Cardiac atrium fibroblast (primary cell): ENCODE measurements at places on chromosomes 2 and 18. TPM values are rescaled to one million over a fixed set of nuclear protein-coding genes. Genes with fewer than 3 reads are reported as not detected.

The AGXT gene
- total RNA-seq: not detected in 2 replicates

The C18orf54 gene
- 1.3 and 1.6 TPM in 2 replicates for total RNA-seq

The KCNG2 gene
- 2.3 and 9.7 TPM in 2 replicates for total RNA-seq

The SERPINB11 gene
- not detected in 2 replicates for total RNA-seq

The HAUS1 gene
- total RNA-seq: 23.6 and 40.3 TPM in 2 replicates

The SERPINB13 gene
- total RNA-seq: not detected in 2 replicates

The VAMP5 gene
- 30.6 and 43.5 TPM in 2 replicates for total RNA-seq

The ACMSD gene
- total RNA-seq: not detected in 2 replicates

The ITGB1BP1 gene
- 58.3 and 69.7 TPM in 2 replicates for total RNA-seq

The KLHL41 gene
- 0.32 and 0.36 TPM in 2 replicates for total RNA-seq

The RBM43 gene
- 2.5 and 2.6 TPM in 2 replicates for total RNA-seq

The TBR1 gene
- total RNA-seq: not detected in 2 replicates

The GALNT13 gene
- under 0.01 TPM in 2 replicates for total RNA-seq

The ACVR1C gene
- total RNA-seq: not detected in 2 replicates

The GPBAR1 gene
- total RNA-seq: not detected in 2 replicates

The TEKT4 gene
- total RNA-seq: not detected in 2 replicates

The PSMA8 gene
- not detected in 2 replicates for total RNA-seq

The TNFAIP6 gene
- 30.7 and 49.1 TPM in 2 replicates for total RNA-seq

The RESP18 gene
- not detected in 2 replicates for total RNA-seq

The ANKMY1 gene
- 6.3 and 11.2 TPM in 2 replicates for total RNA-seq
